ENCODE measurements at places on chromosomes 5 and 9.

GRCh38 chr5:175308701-175309100, 135.3 kb downstream of the DRD1 start:
- no peak for DNase-seq

GRCh38 chr5:385321-385720, 57.7 kb upstream of the EXOC3 start:
- DNase-seq, result no peak

DNA sequence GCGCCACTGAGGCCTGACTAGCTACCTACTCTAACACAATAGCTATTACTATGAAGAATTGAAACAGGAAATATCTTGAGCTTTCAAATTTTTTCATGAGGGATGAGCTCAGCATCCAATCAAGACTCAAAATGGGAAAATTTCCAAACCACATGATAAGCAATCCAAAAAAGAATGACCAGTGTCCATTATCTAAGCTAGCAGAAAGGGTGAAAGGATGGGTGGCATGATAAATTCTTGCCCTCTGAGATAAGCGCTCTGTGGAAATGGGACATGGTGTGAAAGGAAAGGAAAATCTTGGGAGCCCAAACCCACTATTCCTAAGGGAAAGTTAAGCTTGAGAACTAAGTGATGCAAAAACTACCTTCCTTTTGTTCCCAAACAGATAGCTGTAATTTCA, 170.2 kb upstream of the NREP start:
- DNase-seq, result no peak

GRCh38 chr5:133265257-133265656, 213.4 kb downstream of the HSPA4 start:
- DNase-seq, result no peak

GRCh38 chr5:91106842-91107511, 276.1 kb downstream of the ARRDC3 start:
- no peak for DNase-seq

DNA sequence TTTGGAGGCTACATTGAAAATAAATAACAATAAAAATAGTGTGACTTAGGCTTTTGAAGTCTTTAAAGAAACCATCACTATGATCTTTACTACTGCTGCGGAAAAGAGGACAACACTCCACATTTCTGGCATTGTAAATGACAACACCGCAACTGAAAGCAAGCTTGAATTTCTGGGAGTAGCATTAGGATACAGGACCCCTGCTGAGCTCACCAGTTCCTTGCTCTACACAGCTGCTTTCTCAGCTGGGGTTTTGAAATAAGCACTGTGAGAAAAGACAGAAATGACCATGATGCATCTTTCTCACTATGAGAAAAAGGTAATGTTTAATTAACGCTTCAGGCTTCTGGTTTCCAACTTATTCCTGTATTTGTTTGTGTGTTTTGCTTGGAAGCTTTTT, 168.0 kb downstream of the TAF11L14 start:
- DNase-seq, result peak; percentile 52

DNA sequence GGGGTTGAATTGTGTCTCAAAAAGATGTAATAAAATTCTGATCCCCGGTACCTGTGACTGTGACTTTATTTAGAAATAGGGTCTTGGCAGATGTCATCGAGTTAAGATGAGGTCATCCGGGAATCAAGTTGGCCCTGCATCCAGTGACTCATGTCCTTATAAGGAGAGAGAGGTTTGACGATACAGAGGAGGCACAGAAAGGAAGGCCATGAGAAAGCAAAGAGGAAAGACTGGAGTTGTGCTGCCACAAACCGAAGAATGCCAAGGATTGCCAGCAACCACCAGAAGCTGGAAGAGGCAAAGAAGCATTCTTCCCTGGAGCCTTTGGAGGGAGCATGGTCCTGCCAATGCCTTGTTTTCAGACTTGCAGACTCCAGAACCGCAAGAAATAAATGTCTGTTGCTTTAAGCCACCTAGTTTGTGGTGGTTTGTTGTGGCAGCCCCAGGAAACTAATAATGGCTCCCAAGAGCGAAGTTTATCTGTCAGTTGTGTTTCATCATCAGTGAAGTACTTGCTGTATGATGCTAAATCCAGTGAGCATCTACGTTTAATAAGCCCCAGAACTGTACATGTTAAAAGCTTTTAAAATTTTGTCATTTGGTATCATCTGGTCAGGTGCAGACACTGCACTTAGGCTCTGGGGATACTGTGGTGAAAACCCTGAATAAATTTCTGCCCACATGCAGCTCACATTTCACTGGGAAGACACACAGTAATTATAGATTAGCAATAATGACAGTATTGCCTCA, 114.8 kb downstream of the TLE4 start:
- DNase-seq, result peak; percentile 35

Measured in cerebellar cortex (tissue), 1 donor.